ENCODE measurements at places on chromosomes 11 and 22.

GRCh38 chr22:23532731-23533130, 47.4 kb downstream of the IGLL1 start:
- DNase-seq, result no peak

DNA sequence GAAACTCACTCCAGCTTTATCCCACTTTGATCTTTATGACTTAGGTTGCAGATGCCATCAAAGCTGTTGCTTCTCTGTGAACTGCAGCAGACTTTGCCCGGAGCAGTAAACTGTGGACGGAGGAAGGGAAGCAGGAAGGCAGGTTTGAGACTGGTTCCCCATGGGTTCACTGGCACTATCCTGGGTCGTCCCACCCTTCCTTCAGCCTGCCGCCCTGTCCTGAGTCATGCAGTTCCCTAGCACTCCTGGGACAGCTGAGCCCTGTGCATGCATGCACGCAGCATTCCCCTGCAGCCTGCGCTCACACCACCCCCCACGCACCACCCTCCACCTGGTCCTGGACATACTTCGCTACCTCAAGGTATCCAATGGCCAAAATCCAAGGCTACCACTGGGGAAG, 23.5 kb upstream of the P2RY2 start:
- DNase-seq, result no peak

DNA sequence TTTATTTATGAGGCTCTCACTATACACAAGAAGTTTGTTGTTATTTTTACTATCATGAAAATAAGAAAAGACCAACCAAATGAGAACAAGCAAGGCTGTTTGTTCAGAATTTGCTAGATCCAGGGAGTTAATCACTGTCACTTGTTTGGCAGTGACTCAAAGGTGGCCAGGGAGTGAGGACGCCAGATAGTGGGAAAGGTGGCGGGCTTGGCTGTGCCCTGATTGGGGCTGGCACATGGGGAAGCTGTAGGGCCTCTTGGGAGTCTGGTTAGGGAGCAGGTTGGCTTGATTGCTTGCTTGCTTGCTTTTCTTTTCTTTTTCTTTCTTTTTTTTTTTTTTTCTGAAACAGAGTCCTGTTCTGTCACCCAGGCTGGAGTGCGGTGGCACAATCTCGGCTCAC, 53.1 kb upstream of the SLC22A12 start:
- DNase-seq, result no peak

DNA sequence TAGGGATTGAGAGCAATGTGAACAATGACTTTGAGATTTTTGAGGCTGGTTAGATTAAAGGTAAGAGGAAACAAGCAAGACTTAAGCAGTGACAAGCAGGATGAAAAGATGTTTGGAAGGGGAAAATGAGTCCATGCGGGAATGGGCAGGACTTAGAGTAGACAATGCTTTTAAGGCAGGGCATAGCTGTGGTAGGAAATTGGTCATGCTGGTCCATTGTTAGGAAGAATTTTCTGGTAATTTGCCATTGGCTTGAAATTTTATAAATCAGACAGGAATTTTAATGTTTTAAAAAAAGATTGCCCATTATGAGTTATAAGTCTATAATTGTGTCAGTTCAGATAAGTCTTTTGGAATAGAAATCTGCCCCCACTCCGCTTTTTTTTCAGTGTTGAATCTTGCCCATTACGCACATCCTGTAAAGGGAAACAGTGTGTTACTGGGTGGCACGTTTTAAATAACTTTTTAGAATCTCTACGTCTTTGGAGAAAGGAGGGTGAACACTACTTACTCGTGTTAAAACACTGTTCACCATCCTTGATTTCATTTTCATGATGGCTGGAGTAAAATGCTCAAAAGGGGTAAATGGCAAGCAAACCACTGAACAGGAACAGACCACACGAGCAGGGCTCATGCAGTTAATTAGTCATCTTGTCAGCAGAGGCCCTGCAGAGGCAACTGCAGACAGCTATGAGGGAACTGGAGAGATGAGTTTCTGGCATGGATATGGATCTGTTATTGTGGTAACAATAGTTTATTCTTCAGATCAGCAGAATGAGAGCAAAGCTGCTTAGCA, 25.0 kb downstream of the SWAP70 start:
- DNase-seq, result peak; percentile 78

- DNase-seq, result no peak
These were observed 54.6 kb downstream of the LRRC32 start for GRCh38 chr11:76615950-76616349.

DNA sequence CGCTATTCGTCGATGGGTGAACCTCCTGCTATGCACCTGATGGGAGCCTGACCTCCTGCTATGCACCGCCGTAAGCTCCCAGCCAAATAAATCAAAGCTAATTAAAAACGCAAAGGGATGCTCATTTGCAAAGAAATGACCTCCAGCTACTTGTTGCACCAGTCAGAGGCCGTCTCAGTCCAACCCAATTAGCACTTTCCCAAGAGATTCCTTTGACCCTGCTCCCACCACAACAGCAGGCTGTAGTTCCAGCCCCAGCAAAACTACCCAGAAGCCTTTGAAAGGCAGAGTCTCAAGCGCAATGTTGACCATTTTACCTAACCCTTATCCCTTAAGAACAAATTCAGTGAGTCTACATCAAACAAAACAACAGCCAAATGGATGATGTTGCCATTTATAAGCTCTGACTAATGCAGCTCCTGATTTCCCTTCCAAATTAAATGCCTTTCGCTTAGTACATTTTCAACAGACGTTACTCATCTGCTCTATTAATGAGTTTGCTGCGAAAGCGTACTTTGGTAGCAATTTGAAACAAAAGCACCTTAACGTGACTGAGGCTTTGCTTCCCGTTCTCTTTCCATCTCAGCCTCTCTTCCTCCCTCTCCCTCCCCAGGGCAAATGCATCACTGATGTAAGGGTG, 17.2 kb upstream of the BSX start:
- no peak for DNase-seq

DNA sequence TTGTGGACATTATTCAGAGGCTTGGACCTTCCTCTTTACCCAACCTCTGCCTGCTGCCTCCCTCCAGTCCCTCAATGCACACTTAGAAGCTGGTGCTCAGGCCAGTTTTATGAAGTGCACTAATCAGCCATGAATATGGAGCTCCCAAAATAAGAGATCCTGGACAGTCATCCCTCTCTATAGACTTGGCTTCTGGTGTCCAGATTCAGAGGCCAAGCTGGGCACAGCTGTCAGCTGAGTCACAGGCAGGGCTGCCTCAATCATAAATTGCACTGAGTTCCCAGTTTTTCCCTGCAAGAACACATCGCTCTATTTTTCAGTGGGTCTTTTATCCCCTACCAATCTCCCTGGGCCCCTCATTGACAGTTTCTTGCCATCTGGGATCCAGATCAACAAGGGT, 161.7 kb upstream of the CADM1 start:
- DNase-seq, result no peak

DNA sequence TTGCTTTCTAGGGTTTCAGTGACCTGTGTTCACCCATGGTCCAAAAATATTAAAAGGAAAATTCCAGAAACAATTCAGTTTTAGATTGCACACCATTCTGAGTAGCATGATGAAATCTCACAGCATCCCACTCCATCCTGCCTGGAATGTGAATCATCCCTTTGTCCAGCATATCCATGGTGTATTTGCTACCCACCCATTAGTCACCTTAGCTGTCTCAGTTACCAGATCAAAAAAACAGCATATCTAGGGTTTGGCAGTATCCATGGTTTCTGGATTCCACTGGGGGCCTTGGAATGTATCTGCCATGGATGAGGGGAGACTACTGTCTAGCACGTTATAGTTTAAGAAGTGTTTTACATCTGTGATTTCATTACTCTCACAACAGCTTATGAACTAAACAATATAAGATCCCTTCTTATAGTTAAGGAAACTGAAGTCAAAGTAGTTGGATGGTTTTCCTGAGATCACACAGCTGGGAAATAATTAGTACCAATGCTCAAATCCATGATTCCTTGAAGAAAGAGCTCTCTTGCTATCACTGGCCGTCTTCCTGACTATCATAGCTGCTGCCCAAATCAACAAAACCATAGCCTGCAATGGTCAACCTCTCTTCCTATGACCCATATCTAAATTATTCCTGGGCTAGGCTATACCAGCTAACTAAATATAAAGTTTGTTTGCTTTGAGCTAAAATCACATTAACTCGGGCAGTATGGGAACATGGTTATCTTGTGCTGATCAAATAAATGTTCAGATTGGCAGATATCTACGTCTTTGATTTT, 122.6 kb downstream of the MICAL2 start:
- DNase-seq, result no peak

GRCh38 chr22:48886604-48887393, 940.9 kb downstream of the BRD1 start:
- DNase-seq, result no peak

DNA sequence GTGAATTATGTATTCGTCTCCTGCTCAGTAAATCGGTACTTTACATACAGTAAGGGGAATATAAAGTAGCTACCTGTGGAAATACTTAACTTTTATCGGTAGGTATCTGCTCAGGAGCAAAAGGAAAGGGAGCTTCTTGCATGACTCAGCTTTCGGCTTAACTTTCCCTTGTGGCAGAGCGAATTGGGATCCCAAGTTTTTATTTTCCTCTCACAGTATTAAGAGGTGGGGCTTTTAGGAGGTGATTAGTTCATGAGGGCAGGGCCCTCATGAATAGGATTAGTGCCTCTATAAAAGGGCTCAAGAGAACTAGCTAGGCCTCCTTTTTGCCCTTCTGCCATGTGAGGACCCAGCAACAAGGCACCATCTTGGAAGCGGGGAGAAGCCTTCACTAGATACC, 18.7 kb downstream of the RCN1 start:
- DNase-seq, result no peak

DNA sequence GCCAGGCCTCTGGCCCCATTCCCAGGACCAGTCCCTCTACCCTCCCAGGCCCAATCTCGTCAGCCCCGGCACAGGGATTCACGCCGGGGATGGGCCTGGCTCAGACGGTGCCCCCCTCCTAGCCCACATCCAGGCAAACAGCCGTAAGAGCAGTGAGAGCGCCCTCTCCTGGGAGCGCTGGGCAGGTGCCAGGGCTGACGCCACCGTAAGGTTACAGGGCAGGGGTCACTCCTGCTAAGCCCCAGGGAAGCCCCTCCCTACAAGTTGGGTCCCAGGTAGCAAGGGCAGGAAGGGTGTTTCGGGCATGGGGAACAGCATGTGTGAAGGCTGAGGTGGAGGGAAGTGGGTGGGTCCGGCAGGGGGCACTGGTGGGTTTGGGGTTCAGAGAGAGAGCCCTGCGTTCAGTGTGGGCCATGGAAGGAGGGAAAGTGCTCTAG, 19.2 kb upstream of the PPARA start:
- DNase-seq, result no peak

DNA sequence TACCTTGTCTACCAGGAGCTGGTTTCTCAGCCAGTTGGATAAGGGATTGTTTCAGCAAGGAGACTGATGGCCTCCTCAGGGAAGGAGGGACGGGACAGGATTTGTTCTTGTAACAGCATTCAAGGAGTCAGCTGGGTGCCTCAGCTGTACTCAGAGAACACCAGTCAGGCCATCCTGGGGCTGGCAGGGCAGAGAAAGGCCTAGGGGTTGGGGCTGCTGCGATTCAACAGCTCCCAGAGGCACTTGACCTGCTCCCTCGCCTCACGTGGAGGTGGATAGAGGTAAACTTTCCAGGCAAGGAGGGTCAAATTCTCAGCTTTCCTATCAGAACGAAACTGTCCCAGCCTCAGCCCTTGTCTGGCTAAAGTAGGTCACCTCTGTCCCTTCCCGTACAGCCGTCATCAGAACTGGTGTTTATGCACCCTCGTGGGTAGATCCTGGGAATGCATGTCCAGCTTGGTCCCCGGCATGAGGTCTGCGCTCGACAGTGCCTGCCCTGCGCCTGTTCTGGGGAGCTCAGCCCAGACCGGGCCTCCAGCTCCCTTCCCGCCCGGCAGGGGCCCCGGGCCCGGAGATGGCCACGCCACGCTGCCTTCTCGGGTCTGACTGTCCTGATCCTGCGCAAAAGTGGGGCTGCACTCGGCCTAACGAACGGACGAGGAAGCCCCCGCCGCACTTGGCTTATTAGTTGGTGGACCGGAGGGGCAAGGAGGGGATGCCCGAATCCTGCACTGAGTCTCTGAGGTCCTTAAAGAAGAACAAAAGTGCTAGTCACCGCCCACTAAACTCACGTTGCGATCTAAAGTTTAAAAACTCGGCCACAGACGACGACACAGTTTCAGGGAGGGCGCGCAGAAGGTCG, 762 bp upstream of the CCDC134 start:
- no peak for DNase-seq

GRCh38 chr22:45627489-45628233, 44.0 kb upstream of the ATXN10 start:
- DNase-seq, result no peak

Data from Panc1 (cell line).